ENCODE measurements at places on chromosomes 1 and 21.

DNA sequence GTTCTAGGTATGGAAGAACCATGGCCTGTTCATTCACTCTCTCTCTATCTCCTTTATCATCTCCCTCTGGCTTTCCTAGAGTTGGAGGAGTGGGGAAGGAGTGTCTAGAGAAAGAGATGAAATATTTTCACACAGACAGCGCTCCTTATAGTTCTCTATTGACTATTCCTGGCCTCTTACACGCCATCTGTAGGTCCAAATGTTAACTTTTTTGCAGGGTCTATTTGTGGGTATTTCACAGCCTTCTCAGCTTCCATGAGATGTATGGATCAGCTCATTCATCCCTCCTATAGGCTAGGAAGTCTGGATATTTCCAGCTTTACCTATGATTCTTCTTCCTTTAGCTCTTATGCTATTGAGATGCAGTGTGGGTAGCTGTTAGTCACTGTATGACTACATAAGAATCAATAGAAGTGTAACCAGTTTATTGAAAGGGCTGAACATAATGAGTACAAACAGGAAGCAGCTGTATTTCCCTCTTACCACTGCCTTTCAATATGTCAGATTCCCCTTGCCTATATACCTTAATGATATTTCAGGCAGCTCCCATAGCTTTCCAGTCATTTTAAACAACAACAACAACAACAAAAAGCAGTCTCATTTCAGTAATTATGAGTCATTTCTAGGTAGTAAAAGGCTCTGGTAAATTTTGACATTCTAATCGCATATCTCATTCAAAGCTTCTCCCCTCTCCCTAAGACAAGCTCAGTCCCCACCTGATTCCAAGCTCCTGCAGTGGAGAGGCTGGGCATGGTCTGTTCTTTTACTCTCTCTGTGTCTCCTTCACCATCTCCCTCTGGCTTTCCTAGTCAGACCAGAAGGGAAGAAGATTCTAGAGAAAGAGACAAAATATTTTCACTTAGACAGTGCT is 149.5 kb downstream of the TTLL7 start:
- DNase-seq, result no peak

- DNase-seq, result no peak
Measured at GRCh38 chr1:214793708-214794107, 190.7 kb downstream of the CENPF start.

DNA sequence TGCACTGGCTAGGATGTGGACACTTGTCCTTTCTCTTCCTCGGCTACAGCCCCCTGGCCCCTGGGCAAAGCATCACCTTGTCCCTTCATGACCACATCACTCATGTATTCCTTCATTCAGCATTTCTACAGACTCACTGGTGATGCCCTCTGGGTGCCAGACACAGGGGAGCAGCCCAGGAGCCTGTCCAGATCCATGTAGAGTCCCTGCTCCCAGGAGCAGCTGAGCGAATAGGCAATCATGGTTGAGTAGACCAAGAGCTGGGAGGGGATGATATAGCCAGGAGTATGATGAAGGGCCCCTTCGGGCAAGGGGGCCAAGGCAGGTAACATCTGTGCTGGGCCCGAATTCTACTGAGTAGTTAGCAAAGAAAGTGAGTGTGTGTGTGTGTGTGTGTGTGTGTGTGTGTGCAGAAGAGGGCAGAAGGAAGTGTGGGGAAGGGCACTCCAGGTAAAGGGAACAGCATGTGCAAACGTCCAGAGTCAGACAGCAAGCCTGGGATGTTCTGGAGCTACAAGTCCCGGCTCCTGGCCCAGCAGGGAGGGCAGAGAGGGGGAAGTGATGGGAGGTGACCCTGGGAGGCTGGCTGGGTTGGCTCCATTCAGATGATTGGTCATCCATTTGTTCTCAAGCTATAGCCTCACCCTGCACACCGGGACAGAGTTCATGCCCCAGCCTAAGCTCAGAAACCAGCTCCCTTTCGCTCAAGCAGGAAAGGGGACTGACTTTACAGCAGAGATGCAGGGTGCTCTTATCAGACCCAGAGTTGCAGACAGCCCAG is 21.0 kb upstream of the PIK3CD start:
- peak; percentile 13 for DNase-seq

- DNase-seq, result no peak
Measured at GRCh38 chr1:12447849-12448312, 170.1 kb downstream of the DHRS3 start.

DNA sequence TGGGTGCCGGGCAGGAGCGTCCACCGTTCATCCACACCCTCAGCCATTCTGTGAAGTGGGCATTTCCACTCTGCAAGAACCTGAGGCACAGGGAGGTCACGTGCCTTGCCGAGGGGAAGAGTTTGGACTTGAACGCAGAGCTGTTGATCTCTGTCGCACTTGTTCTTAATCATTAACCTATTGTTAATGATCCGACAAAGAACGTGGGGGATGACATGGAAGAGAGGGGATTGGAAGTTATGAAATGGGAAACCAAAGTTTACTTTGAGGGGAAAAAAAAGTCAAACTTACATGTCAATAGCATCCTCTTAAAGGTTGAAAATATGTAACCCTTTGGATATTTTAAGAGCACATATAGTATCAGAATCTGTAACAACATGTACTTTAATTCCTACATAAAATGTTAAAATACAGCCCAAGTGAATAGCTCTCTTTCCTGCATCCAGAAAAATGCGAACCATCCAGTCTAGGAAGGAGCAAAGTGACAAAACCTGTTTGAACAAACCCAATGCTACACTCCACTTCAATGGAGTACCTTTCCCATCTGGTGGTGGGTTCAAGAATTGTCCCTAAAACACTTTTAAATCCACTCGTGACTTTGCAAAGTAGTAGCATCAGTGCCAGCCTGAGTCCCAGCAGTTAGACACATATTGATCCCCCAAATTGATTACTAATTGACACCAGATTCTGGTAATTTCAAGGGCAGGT is 75.5 kb downstream of the SETD4 start:
- no peak for DNase-seq

DNA sequence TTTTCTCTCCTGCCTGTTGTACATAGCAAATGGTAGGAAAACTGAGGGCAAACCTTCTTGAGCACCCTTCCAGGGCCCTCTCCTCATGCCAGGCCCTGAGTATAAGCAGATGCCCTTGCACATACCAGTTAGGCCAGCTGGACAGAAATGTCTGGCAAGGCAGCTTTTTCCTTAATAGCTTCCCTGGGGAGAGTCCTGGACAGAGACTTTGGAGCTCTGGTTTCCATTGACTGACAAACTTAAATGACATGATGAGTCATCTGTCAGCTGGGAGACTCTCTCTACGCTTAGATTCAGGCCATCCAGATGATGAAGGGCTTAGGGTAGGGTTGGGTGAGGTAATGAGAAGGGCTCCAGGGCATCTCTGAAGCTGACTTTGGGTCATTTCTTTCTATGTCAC is 317.5 kb downstream of the ASTN1 start:
- DNase-seq, result no peak

- peak; percentile 24 for DNase-seq
Measured at GRCh38 chr1:68213843-68214242, 18.5 kb downstream of the WLS start.

Data from inflammatory macrophage (primary cell).